Spinal cord (tissue), 10 donors: ENCODE measurements at places on chromosomes 1 and 21.

DNA sequence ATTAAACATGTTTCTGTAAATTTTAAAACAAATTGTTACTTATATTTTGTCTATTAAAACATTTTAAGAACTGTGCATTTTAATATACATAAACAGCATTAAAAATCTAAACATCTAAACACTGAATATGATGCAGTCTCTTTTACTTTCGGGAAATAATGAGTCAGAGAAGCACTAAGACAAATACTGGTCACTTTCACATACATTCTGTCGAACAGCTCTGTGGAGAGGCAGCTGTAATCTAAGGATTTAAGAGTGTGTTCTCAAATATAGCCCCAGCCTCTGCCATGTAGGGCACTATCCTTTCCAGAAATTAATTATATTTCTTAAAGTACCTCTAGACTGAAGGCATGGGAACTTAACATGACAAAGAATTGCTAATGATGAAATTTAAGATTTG, 89.6 kb upstream of the PTGFR start:
- DNase-seq = no peak

- DNase-seq = no peak
Measured at GRCh38 chr1:194870860-194871259, 1684.4 kb upstream of the B3GALT2 start.

GRCh38 chr1:21517161-21517589, 8.0 kb downstream of the ALPL start:
- no peak for DNase-seq

- no peak for DNase-seq
Measured at GRCh38 chr1:9615316-9616063, 26.8 kb downstream of the TMEM201 start.

- DNase-seq = peak; percentile 45
Measured at GRCh38 chr1:244273845-244274619, 177.7 kb downstream of the ADSS2 start.

GRCh38 chr1:26602378-26602959, 72.9 kb downstream of the RPS6KA1 start:
- peak; percentile 58 for DNase-seq

GRCh38 chr1:8856689-8857412, 21.6 kb downstream of the ENO1 start:
- DNase-seq = no peak

DNA sequence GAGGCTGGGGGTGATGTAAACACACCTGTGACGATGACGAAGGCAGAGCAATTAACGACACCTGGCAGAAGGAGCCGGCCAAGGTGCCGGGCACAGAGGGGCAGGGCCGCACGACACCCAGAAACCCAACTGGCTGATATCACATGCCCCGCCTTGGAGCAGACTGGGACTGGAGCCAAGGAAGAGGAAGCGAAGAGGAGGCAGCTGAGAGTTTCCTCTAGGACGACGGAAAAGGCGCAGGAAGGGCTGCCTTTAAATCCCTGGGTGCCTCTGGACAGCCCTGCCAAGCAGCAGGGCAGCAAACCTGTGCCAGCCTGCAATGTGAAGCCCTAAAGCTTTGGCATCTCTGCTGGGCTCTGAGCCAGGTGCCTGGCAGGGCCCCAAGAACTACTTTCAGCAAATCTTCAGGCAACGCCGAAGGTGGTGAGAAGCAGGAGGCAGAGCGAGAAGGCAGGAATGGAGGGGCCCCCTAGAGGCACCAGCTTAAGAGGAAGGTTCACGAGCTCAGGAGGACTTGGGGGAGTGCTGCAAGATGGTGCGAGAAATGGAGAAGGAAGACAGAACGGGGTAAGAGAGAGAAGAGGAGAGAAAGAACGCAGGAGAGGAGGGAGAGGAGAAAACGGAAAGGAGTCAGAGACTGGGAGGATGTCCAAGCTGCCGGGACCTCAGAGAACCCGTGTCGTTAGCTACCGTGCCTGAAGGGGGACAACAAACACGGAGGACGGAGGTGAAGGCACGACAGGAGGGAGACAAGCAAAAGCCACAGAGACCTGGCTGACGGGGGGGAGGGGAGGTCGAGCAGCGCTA, 25.3 kb upstream of the PEF1 start:
- peak; percentile 75 for DNase-seq

GRCh38 chr1:233527818-233528217, 86.1 kb upstream of the KCNK1 start:
- no peak for DNase-seq

DNA sequence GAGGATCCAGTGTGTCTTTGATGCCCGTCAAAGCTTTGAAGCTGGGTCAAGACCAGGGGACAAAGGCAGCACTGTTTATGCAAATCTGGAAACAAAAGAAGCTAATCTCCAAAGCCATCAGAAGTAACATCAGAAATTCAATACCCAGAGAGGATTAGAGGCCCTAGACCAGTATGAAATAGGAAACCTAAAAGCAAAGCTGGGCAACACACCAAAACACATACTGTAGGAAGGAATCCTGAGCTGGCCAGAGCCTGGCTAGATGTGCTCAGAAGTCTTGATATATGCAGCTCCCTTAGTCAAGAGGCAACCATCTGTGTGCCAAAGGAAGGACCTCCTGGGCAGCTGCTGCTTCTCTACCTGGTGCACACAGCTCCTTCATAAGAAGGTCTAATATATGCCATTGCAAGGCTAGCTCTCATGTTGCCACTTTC, 12.3 kb downstream of the COLGALT2 start:
- no peak for DNase-seq

- DNase-seq = no peak
Measured at GRCh38 chr21:39776589-39776988, 31.6 kb downstream of the IGSF5 start.

DNA sequence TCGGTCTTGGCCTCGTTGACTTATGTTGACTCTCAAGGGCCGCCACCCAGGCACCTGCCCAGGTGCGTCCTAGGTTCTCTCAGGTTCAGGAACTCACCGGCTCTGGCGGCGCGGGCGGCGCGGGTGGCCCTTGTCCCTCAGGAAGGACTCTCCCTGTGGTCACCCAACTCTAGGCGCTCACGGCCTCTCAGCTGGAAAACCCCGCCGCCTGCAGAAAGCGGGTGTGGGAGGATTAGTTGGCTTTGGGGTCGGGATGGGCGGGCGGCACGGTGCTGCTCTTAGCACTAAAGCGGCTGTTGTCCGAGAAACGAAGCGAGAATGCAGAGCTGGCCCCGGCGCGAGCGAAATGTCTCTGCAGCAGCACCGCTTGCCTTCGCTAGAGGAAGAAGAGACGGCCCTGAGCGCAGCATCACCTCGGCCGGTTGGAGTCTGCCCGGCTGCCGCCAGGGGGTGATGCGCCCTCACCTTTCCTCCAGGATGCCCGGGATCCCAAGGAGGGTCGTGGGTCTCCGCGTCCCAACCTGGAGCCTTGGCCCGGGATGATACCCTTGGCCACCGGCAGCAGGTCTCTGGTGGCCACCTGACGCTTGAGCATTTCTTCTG, 8.1 kb upstream of the TADA1 start:
- no peak for DNase-seq

DNA sequence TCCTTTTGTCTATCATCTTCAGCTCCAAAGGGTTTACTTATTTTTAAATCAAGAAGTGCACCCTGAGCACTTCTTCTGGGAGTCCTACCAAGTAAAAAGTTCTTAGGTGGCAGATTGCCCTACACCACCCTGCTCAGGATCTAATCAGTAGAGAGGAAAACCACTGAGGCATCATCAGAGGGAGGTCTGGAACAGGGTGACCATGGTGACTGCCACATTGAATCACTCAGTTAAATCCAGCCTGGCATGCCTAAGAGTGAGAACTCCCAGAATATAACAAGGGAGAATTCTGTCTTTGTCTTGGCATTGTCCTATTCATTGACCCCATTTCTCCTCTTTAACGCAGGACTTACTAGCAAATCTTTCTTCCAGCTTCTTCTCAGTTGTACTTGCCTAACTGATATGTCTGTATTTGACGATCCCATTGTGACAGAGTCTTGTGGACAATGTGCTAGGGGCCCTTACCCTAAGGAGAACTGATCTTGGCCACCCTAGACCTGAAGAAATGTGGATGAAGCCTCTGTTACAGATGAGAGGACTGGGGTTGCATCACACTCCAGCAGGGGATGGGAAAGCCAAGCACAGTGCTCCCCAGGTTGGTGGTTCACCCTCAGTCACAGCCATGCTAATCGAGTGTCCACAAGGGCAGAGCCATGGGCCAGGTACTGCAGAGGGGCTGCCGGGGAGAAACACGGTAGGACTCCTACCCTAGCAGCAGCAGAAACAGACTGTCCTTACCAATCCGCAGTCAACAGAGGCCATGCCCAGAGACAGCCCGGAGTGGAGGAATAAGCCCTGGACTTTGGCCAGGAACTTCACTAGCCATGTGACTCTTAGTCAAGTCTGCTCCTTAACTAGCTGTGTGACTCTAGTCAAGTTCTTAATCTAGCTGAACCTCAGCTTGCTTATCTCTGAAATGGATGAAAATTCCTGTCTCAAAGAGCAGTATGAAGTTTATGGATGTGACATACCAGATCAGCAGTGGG, 15.4 kb downstream of the PKP1 start:
- no peak for DNase-seq

- no peak for DNase-seq
Measured at GRCh38 chr1:233281711-233282581, 13.6 kb downstream of the PCNX2 start.

- DNase-seq = peak; percentile 27
Measured at GRCh38 chr1:89563957-89564604, 39.5 kb downstream of the LRRC8B start.

- DNase-seq = no peak
Measured at GRCh38 chr1:70426154-70427131, 15.4 kb downstream of the CTH start.

DNA sequence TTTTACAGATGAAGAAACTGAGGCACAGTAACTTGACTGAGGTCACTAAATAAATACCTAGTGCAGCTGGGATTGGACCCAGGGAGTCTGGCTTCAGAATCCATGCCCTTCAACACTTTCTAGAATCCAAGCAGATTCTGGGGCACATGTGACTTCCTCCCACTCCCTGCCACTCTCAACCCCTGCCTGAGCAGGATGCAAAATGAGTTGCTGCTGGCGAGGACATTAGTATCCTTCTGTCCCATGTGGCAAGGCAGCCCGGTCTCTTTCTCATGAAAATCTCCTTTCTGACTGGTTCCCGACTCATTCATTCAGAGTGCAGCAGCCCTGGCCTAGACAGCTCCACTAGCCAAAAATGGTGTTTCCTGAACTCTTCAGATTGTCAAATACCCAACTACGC, 28.4 kb downstream of the TNNT2 start:
- peak; percentile 27 for DNase-seq

DNA sequence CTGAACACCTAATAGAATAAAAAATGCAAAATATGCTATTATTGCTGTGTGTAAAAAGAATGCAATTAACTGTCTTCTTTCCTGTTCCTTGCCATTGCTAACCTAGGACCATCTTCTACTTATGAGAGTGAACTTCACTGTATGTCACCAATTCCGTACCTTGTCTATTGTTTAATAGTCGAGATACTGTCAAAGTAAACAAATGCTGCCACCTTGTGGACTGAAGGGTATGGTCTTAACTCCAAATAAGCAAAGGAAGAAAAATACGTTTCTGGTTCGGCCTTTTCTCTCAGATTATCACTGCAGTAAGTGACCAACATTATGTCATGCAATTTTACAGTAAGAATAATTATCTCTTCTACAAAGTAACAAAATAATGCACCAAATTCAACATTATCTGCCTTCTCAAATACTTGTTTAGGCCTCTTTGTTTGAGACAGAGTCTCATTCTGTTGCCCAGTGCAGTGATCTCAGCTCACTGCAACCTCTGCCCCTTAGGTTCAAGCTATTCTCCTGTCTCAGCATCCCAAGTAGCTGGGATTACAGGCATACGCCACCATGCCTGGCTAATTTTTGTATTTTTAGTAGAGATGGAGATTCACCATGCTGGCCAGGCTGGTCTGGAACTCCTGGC, 133.4 kb downstream of the COP1 start:
- DNase-seq = peak; percentile 72

GRCh38 chr1:24939040-24939674, 9.1 kb upstream of the RUNX3 start:
- no peak for DNase-seq

DNA sequence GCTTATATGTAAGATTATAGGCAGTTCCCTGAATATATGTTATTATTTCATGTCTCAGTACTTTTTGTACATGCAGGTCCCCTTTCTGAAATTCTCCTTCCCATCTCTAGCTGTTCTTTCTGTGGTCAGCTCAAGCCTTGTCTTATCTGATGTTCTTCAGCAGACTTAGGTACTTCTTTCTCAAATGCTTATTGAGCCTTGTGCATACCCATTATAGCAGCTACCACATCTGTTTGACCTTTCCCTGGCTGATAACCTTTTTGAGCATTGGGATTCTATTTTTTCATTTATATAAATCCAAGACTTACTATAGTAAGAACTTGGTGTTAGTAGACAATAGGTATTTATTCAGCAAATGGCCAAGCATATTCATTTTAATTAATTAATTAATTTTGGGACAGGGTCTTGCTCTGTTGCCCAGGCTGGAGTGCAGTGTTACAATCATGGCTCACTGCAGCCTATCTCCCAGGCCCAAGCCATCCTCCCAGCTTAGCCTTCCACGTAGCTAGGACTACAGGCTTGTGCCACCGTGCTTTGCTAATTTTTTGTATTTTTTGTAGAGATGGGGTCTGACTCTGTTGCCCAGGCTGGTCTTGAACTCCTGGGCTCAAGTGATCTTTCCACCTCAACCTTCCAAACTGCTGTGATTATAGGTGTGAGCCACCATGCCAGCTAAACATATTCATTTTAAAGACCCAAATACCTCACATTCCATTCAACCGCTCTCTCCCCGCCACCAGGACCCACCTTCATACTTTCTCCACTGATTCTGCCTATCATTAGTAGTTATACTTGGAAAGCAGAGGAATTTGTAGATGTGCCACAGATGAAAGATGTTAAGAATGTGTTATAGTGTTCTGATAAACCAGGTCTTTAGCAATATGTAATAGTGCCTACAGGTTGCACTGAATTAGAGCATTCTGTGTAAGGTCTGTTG, 16.7 kb downstream of the TIPRL start:
- DNase-seq = no peak

DNA sequence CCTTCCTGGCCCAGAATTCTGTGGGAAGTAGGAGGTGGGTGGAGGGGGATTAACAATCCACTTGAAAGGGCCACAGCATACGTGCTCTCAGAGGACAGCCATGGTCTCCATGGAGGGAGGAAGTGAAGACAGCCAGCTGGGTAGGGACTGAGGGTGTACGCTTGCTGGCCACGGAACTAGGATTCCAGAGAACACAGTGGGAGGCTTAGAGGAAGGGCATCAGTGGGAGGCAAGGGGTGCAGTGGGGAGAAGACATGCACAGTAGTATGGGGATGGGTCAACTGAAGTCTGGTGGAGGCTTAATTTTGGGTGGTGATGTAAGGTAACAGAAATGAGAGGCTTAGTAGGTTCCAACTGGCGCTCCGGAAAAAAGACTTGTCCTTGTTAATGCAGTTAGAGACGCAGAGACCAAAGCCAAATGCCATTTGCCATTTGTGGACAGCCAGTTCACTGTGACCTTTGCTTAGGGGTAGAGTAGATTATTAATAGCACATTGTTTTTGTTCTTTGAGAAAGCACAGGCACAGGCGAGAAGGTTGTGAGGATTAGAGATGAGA, 103.0 kb downstream of the ZSCAN20 start:
- DNase-seq = no peak
